ENCODE measurements at places on chromosomes 6 and 20. TPM values are rescaled to one million over a fixed set of nuclear protein-coding genes. Genes with fewer than 3 reads are reported as not detected.

GRCh38 chr20:49608752-49609670, 41.1 kb upstream of the PTGIS start:
- H3K27ac ChIP-seq: peak overlapping the region; percentile 32
- H3K4me3 ChIP-seq: peak overlapping the region; percentile 38
- H3K4me1 ChIP-seq: peaks cover 36% of the 10 kb centered on the region
- peaks cover 11% of the 10 kb centered on the region for H3K36me3 ChIP-seq
- DNase-seq: peak; percentile 89
- H3K27me3 ChIP-seq: no peaks in the 10 kb centered on the region

DNA sequence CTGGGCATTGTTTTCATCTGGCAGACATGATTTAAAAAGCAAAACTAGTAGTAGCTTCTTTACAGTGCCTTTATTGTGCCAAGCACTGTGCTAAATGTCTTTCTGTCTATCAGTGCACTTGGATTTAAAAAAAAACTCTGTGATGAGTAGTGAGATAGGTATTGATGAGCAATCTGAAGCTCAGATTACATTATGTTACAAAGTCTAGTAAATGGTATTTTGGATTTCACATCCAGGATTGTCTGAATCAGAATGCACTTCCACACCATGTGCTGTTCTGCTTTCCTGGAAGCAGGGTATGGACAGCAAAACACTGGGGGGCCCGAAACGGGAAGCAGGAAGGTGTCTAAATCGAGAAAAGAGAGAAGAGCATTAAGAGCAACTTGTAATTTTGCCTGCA, 103.4 kb upstream of the CCN2 start:
- no peaks in the 10 kb centered on the region for H3K36me3 ChIP-seq
- no peak for DNase-seq
- no peaks in the 10 kb centered on the region for H3K4me1 ChIP-seq
- no peak overlapping the region for H3K4me3 ChIP-seq
- H3K27me3 ChIP-seq: no peaks in the 10 kb centered on the region

Gene CITED2
- total RNA-seq: 36.2 TPM

- peak; percentile 38 for DNase-seq
- H3K4me3 ChIP-seq: peak overlapping the region; percentile 69
Observed at GRCh38 chr20:53652090-53652858, 58.6 kb upstream of the ZNF217 start.

Gene TRIM15
- not detected for total RNA-seq

- no peak overlapping the region for H3K4me3 ChIP-seq
- no peaks in the 10 kb centered on the region for H3K27me3 ChIP-seq
- no peaks in the 10 kb centered on the region for H3K36me3 ChIP-seq
- H3K27ac ChIP-seq: no peak overlapping the region
- H3K4me1 ChIP-seq: no peaks in the 10 kb centered on the region
Observed at GRCh38 chr20:38248133-38248532, 12.4 kb downstream of the KIAA1755 start.

Gene SFT2D1
- 27.7 TPM for total RNA-seq

DNA sequence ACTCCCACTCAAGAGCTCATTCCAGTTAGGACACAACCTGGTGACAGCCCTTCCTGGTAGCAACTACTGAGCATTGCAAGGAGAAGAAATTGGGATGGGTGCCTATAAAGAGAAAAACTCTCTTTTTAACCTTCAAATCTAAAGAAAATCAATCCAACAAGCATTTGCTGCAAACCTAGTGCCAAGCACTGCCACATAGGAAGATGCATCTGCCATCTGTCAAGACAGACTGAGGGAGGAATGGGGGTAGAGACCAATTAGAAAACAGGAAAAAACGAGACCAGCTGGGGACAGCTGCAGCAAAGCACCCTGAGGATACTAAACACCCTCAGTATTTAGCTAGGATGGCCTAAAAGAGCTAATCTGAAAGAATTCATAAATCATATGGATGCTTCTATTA, 27.9 kb downstream of the HLA-DMB start:
- H3K27ac ChIP-seq: no peak overlapping the region
- no peaks in the 10 kb centered on the region for H3K36me3 ChIP-seq
- DNase-seq: no peak
- H3K4me3 ChIP-seq: no peak overlapping the region
- peaks cover 38% of the 10 kb centered on the region for H3K27me3 ChIP-seq

DNA sequence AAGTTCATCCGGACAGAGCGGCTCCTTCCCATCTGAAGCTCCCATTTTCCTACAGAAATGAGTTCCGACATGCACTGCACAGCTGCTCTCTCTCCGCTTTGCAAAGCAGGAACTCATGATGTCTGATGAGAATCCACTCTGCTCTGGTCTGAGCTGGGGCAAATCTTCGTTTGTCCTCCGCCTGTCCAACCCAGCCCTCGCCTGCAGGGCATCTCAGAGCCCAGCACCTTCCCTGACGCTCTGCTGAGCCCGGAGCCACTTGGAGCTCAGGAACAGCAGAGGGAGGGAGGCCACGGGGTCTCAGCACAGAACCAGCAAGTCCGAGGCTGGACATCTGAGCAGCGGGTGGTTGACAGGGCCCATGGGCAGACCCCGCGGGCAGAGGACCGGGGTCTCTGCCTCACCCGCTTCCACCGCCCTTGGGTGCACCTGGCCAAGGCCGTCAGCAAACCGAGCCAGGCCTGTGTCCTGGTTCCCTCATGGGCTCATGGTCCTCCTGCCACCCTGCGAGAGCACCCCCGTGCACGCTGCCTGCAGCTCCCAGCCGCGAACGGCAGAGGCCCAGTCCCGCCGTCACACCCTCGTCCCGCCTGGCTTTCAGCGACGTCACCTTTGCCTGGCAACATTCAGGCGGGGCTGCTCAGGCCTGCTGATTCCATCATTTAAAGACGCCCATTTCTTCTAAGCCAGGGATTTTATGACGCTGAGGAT, 78.5 kb upstream of the BHLHE23 start:
- H3K4me1 ChIP-seq: no peaks in the 10 kb centered on the region
- no peak for DNase-seq
- no peaks in the 10 kb centered on the region for H3K36me3 ChIP-seq
- peaks cover 2% of the 10 kb centered on the region for H3K27me3 ChIP-seq
- H3K4me3 ChIP-seq: no peak overlapping the region

- H3K4me3 ChIP-seq: no peak overlapping the region
- peaks cover 50% of the 10 kb centered on the region for H3K27me3 ChIP-seq
- DNase-seq: peak; percentile 17
- no peak overlapping the region for H3K27ac ChIP-seq
- no peaks in the 10 kb centered on the region for H3K36me3 ChIP-seq
Observed at GRCh38 chr20:57326667-57327455, 2.7 kb upstream of the SPO11 start.

- DNase-seq: no peak
- H3K36me3 ChIP-seq: peaks cover 26% of the 10 kb centered on the region
- H3K27ac ChIP-seq: peak overlapping the region; percentile 89
- H3K27me3 ChIP-seq: no peaks in the 10 kb centered on the region
Observed at GRCh38 chr6:17601386-17601703, 1.2 kb downstream of the FAM8A1 start.

GRCh38 chr20:1417273-1417672, 24.4 kb upstream of the FKBP1A start:
- H3K4me3 ChIP-seq: no peak overlapping the region
- peaks cover 4% of the 10 kb centered on the region for H3K36me3 ChIP-seq
- DNase-seq: no peak
- H3K27me3 ChIP-seq: peaks cover 30% of the 10 kb centered on the region

- H3K4me1 ChIP-seq: peaks cover 3% of the 10 kb centered on the region
- no peak for DNase-seq
- H3K4me3 ChIP-seq: no peak overlapping the region
- H3K27me3 ChIP-seq: no peaks in the 10 kb centered on the region
- H3K27ac ChIP-seq: no peak overlapping the region
Observed at GRCh38 chr20:25457886-25458680, 50.6 kb downstream of the GINS1 start.

DNA sequence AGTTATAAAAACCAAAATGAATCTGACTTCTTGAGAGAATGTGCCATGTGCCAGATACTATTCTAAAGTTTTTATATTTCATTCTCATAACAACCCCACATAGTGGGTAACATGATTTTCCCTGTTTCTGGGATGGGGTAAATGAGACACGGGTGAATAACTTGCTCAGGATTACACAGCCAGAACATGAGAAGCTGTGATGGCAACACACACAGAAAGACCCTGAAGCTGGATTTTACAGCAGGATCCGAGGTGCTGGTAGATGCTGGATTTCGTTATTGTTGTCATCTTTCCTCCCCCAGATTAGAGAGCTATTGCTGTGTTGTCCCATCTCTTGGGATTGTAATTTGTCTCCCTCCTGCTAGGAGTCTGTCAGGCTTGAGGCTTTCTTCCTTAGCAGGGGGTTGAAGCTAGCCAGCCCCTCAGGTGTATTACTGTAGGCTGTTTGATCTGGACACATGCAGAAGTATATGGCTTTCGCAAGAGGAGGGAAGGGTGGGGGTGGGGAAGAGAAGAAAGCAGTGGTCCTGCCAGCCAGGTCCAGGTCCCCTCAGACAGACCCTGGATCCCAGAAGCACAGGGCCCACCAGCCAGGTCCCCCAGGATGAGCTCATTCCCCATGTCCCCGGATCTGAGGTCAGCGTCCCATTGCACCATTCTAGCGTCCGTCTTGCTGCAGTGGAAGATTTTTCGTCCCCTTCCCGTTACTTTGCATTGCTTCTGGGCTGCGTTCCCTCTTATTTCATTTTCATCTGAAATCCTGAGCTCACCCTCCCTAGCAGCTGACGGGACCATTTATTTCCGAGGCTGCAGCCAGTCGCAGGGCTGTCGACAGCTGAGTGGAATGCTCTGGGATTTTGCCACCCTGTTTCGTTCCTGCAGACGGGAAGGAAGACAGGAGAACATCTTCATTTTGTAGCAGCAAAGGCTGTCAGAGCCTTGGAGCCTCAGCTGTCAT, 7.3 kb upstream of the KCNG1 start:
- H3K27ac ChIP-seq: no peak overlapping the region
- H3K36me3 ChIP-seq: no peaks in the 10 kb centered on the region
- no peak for DNase-seq
- peaks cover 52% of the 10 kb centered on the region for H3K27me3 ChIP-seq

- H3K27me3 ChIP-seq: no peaks in the 10 kb centered on the region
- no peaks in the 10 kb centered on the region for H3K4me1 ChIP-seq
- no peaks in the 10 kb centered on the region for H3K36me3 ChIP-seq
- no peak overlapping the region for H3K4me3 ChIP-seq
- no peak overlapping the region for H3K27ac ChIP-seq
- no peak for DNase-seq
Observed at GRCh38 chr6:136030131-136030530, 178.6 kb downstream of the PDE7B start.

DNA sequence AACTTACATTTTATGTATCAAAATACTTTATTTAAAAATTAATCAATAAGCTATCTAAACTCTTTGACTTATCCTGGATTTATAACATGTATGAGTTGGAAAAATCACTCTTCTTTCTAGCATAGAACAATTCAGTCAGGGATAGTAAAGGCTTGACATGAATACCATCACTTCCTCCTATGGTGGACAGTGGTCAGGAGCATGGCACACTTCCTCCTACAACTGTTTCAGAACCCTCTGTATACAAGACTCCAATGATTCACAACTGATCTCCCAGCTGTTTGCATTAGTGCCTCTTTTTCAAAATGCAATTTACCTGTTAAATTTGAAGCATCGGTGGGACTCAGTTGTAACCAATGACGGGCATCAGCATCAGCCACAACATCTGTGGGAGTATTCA, 129.7 kb downstream of the RALGAPA2 start:
- no peak overlapping the region for H3K4me3 ChIP-seq
- H3K4me1 ChIP-seq: peaks cover 13% of the 10 kb centered on the region
- DNase-seq: no peak
- H3K36me3 ChIP-seq: peaks cover 28% of the 10 kb centered on the region
- H3K27ac ChIP-seq: no peak overlapping the region

Gene RRAGD
- total RNA-seq: 3.7 TPM
